ENCODE measurements at places on chromosomes 12 and 14.

GRCh38 chr12:69569236-69569635 lies 16.0 kb upstream of the CCT2 start:
- no peaks in the 10 kb centered on the region for H3K4me1 ChIP-seq
- no peak overlapping the region for H3K4me3 ChIP-seq
- no peaks in the 10 kb centered on the region for H3K36me3 ChIP-seq

GRCh38 chr12:102800565-102800964 lies 116.5 kb downstream of the PAH start:
- no peak overlapping the region for H3K4me3 ChIP-seq
- H3K4me1 ChIP-seq: peaks cover 4% of the 10 kb centered on the region
- DNase-seq: no peak
- H3K27me3 ChIP-seq: no peaks in the 10 kb centered on the region
- H3K36me3 ChIP-seq: no peaks in the 10 kb centered on the region

DNA sequence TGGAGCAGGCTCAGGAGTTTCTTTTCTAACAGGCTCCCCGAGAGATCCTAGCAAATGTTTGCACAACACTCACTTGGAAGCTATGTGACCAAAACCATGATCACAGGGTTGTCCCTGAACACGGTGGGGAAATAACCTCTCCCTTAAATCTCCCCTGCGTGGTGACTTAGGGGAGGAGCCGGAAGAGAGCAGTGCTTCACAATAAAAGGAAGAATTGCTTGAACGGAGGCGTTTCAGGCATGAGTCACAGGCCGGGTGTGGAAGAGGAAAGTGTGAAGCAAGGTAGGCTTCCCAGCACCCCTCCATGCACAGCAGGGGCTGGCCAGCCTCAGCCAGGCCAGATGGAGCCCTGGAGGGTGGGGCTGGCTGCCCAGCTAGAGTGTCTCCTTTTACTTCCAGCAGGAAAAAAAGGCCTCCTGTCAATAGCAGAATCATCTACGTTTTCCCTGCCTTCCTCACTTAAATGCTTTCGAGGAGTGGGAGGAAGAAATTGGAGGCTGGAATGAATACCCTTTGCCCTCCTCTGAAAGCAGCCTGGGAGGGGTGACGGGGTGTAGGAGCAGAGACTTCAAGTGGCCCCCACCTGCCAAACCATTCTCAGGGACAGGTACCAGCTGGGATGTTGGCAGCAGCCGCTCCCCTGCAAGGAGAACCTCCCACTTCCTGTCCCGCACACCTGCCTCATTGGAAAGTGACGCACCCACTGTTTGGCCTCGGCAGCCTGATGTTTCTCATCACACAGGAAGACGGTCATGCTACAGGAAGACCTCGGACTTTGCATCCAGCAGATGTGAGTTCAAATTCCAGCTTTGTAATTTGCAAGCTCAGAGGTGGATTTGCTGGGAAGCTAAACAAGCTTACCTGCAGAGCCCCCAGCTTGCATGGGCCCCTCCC lies 30.1 kb upstream of the PPP2R5C start:
- no peak overlapping the region for H3K27ac ChIP-seq
- H3K27me3 ChIP-seq: no peaks in the 10 kb centered on the region
- H3K4me3 ChIP-seq: no peak overlapping the region
- peaks cover 2% of the 10 kb centered on the region for H3K4me1 ChIP-seq
- H3K36me3 ChIP-seq: no peaks in the 10 kb centered on the region

DNA sequence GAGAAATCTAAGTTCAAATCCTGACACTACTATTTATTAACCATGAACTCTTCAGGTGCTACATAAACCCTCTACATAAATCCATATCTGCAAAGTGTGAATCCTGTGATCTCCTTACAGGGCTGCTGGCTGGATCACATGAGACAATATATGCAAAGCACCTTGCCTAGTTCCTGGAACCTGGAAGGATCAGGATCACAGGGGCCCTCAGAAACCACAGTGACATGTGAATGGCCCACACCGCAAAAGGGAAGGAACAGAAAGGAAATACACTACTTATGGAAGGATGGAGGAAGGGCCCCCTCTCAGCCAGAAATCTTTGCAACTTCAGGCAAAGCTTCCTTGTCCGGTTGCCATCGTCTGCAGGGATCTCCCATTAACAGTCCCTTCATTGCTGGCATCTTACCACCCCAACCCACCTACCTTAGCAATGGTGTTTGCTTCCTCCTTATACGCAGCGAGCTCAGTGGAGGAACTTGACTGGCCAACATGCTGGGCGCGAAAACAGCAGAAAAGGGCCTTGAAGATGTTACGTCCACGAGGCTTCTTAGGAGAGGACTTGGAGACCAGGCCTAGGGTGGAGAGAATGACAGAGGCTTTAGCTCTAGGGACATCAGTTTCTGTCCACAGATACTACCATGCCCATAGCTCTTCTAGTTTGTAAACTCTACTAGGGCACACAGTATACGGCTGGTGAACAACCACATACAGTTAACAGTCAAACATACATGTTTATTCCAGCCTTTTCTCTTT lies 10.7 kb upstream of the AVIL start:
- H3K4me1 ChIP-seq: peaks cover 31% of the 10 kb centered on the region
- no peak overlapping the region for H3K27ac ChIP-seq
- DNase-seq: no peak

DNA sequence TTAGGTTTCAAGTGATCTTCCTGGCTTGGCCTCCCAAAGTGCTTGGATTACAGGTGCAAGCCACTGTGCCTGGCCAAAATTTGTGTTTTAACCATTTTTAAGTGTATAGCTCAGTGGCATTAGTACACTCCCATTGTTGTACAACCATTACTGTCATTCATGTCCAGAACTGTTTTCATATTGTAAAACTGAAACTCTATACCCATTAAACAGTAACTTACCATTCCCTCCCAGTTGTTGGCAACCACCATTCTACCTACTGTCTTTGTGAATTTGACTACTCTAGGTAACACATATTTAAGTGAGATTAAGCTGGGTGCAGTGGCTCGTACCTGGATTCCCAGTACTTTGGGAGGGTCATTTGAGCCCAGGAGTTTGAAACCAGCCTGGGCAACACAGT lies 67.3 kb upstream of the KCNH3 start:
- no peak overlapping the region for H3K27ac ChIP-seq
- H3K4me1 ChIP-seq: no peaks in the 10 kb centered on the region
- DNase-seq: no peak
- H3K27me3 ChIP-seq: no peaks in the 10 kb centered on the region
- no peak overlapping the region for H3K4me3 ChIP-seq

GRCh38 chr14:44372807-44373489 lies 134.1 kb downstream of the FSCB start:
- H3K4me1 ChIP-seq: no peaks in the 10 kb centered on the region
- no peaks in the 10 kb centered on the region for H3K36me3 ChIP-seq
- no peak overlapping the region for H3K4me3 ChIP-seq
- H3K27me3 ChIP-seq: no peaks in the 10 kb centered on the region

- DNase-seq: no peak
- H3K4me1 ChIP-seq: no peaks in the 10 kb centered on the region
- H3K27ac ChIP-seq: no peak overlapping the region
- no peak overlapping the region for H3K4me3 ChIP-seq
- no peaks in the 10 kb centered on the region for H3K36me3 ChIP-seq
- H3K27me3 ChIP-seq: no peaks in the 10 kb centered on the region
Observed at GRCh38 chr14:53581504-53581903, 375.1 kb downstream of the BMP4 start.

- no peak overlapping the region for H3K27ac ChIP-seq
- no peaks in the 10 kb centered on the region for H3K36me3 ChIP-seq
- DNase-seq: peak; percentile 63
- H3K4me1 ChIP-seq: no peaks in the 10 kb centered on the region
- H3K27me3 ChIP-seq: no peaks in the 10 kb centered on the region
- no peak overlapping the region for H3K4me3 ChIP-seq
Observed at GRCh38 chr14:101980700-101981099, 16.3 kb downstream of the DYNC1H1 start.

GRCh38 chr12:22856178-22856577 lies 231.2 kb downstream of the ETNK1 start:
- H3K27ac ChIP-seq: no peak overlapping the region
- no peak for DNase-seq
- H3K4me1 ChIP-seq: no peaks in the 10 kb centered on the region
- H3K27me3 ChIP-seq: no peaks in the 10 kb centered on the region
- no peak overlapping the region for H3K4me3 ChIP-seq
- no peaks in the 10 kb centered on the region for H3K36me3 ChIP-seq

GRCh38 chr12:6962285-6963015 lies 8.0 kb downstream of the PHB2 start:
- DNase-seq: no peak
- H3K36me3 ChIP-seq: no peaks in the 10 kb centered on the region
- H3K27me3 ChIP-seq: no peaks in the 10 kb centered on the region

DNA sequence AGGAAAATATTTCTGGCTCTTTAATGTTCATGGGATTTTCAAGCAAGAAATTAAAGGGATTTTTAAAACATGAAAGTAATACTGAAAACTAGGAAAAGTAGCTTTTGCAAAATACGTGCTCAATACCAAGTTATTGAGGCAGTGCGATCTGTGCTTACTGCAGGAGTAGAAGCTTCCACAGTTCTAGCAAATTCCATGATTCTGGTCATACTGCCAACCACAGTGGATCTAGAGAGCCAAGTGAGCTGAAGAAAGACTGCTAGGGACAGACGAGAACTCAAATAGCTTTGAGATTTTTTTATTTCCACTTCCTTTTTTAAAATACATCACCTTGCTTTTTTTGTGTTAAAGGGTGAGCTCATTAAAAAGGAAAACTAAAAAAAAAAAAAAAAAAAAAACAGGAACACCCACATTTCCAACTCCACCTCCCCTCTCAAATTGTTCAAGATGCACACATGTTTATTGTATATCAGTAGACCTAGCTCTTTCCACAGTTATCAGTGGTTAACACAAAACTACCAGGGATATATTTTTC lies 26.2 kb downstream of the EGLN3 start:
- no peak overlapping the region for H3K4me3 ChIP-seq
- no peak for DNase-seq
- H3K27me3 ChIP-seq: no peaks in the 10 kb centered on the region

DNA sequence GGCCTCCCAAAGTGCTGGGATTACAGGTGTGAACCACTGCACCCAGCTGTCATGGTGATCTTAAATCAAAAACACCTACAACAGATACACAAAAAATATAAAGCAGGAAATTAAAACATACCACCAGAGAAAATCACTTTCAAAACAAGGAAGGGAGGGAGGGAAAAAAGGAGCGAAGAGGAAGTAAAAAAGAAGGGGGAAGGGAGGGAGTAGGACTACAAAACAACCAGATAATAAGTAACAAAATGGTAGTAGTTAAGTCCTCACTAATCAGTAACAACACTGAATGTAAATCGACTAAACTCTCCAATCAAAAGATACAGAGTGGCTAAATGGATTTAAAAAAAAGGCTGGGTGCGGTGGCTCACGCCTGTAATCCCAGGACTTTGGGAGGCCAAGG lies 89.0 kb downstream of the SH2B3 start:
- H3K4me3 ChIP-seq: no peak overlapping the region
- H3K27me3 ChIP-seq: no peaks in the 10 kb centered on the region
- no peak for DNase-seq
- no peaks in the 10 kb centered on the region for H3K36me3 ChIP-seq
- H3K27ac ChIP-seq: no peak overlapping the region
- H3K4me1 ChIP-seq: no peaks in the 10 kb centered on the region

GRCh38 chr14:94356379-94357056 lies 31.9 kb downstream of the SERPINA1 start:
- H3K27me3 ChIP-seq: no peaks in the 10 kb centered on the region
- no peak for DNase-seq
- no peaks in the 10 kb centered on the region for H3K36me3 ChIP-seq
- no peaks in the 10 kb centered on the region for H3K4me1 ChIP-seq
- H3K4me3 ChIP-seq: no peak overlapping the region
